Tibial nerve (tissue), 4 donors: ENCODE measurements at places on chromosomes 2 and 18. TPM values are rescaled to one million over a fixed set of nuclear protein-coding genes. Genes with fewer than 3 reads are reported as not detected.

Gene LIMS2
- total RNA-seq, result 86.1 TPM

Gene C18orf54
- 3.3 TPM for total RNA-seq

Gene LINC00305
- total RNA-seq, result not detected

Gene TXNDC2
- total RNA-seq, result not detected

DNA sequence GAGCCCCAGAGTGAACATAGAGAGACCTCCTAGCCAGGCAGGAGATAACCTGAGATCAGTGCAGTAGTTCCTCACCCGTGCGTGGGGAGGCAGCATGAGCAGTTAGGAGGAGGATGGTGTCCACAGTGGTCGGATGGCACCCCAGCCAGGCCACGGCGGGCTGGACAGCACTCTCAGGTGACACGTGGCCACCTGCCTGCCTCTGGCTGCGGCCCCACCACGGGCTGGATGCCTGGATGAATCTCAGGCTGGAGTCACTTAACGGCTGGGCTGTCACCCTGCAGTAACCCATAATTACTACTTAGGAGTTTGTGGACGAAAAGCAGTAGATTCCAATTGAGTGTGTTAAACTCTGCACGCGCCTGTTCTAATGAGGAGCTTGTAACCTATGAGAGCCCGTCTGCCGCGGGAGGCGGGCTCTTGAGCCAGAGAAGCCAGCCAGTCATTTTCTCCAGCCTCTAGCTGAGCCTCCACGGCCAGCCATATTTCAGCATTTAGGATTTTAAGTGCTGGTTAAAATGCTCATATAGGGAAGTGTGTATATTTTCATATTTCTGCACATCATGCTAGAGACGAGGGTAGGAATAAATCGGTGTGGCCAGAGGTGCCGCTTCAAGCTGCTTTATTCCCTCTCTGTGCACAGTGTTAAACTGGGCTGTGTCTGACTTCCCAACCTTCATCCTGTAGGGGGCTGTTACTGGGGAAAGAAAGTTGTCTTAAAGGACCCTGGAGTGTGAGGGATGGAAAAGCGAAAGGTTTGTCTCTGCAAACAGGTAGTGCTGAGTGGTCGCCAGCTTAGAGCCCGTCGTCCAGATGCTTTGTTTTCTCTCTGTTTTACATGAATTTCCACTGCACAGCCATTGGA, 144.0 kb downstream of the GLI2 start:
- DNase-seq, result no peak
- no peaks in the 10 kb centered on the region for H3K4me1 ChIP-seq

DNA sequence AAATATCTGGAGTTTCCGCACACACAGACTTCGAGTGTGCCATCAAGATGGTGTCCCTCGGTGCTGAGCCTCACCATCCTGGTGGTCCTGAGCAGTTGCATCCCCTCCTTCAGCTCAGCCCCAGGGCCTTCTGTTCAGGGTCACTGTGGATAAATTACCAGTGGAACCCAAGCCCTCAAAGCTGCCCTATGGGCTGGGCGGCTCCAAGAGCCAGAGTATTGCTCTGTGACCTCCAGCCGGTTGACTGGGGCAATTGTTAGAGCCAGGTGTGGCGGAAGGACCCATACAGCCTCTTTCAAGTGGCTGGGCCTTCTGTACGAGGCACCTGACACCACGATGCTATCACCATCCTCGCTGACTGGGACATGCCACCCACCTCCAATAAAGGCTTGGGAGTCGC, 215.5 kb downstream of the GBX2 start:
- no peak overlapping the region for H3K27ac ChIP-seq
- H3K4me3 ChIP-seq, result no peak overlapping the region
- H3K36me3 ChIP-seq, result no peaks in the 10 kb centered on the region
- no peaks in the 10 kb centered on the region for H3K27me3 ChIP-seq
- no peak for DNase-seq
- H3K4me1 ChIP-seq, result peaks cover 20% of the 10 kb centered on the region

DNA sequence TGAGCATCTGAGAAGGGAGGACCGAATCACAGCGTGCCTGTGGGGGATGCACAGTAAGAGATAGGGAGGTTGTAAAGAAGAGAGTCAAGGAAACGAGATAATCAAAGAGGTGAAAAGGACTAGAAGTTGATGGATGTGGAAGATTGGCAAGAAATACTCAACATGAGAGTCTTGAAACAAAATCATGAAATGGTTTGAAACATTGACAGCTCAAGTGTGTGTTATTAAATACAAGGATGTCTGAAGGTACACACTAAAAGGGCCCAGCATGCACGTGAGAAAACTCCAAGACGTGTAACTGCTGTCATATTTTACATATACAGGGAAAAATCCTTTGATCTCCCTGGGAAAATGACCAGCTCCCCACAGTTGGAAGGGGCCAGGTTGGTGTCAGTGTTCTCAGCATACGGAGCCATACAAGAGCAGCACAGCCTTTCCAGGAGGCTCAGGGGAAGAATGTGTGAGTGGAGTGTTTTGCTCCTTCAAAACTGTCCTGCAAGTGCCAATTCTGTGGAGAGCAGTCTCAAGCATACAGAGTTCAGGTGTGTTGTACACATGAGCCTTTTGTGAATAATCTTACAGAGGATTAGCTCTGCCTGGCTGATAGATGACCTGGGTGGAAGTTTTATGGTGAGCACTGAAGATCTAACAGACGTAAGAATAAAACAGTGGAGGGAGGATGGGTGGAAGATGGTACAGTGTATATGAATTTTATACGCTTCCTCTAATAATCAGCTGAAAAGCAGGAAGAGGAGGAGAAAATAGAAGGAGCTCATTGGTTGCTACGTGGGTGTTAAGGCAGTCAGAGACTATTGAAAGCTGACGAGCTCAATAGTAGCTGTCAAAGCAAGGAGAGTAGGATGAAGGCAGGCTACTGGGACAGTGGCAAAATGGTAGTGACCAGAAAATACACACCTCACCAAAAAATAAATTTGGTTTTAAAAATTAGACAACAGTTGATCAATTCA, 126.8 kb downstream of the ATP9B start:
- no peaks in the 10 kb centered on the region for H3K27me3 ChIP-seq
- H3K36me3 ChIP-seq, result no peaks in the 10 kb centered on the region
- DNase-seq, result no peak

DNA sequence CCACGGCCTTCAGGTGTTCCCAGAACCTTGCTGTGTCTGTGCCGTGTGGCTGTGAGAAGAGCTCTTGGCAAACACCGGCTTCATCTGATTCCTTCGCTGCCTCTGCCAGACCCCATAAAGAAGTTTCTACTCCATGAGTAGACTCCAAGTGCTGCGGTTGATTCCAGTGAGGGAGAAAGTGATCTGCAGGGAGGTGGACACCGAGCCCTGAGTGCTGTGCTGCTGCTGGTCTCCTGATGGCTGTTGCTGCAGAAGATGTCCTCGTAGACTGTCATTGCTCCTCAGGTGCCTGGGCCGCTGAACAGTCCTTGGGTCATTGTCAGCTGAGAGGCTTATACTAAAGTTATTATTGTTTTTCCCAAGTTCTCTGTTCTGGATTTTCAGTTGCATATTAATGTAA, 19.6 kb downstream of the ASB1 start:
- no peak overlapping the region for H3K27ac ChIP-seq
- no peaks in the 10 kb centered on the region for H3K4me1 ChIP-seq
- peaks cover 9% of the 10 kb centered on the region for H3K36me3 ChIP-seq
- H3K27me3 ChIP-seq, result no peaks in the 10 kb centered on the region

DNA sequence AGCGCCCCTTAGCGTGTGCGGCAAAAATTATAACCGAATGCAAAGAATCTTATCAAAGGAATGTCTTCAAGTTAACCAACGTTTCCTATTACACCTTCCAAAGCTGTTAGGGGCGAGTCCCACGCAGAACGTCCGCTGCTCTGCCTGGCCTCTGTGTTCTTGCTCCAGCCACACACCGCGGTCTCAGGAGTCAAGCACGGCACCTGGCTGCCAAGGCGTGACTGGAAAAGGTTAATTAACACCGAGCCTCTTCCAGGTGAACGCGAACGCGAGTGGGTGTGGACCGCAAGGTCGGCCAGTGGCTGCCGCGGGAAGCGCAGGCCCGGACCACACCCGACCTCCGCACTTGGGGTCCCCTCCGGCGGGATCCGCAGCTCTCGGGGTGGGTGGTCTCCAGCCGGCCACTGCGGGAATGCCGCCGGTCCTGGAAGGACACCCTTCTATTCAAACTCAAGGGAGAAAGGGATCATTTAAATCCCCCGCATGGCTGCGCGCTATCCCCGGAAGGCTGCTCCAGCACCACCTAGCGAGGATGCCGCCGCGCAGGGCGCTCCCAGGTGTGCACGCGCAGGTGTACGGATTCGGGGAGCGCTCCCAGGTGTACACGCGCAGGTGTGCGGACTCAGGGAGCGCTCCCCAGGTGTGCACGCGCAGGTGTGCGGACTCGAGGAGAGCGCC, 830 bp downstream of the CYB5A start:
- no peak for DNase-seq
- H3K36me3 ChIP-seq, result no peaks in the 10 kb centered on the region
- H3K4me1 ChIP-seq, result peaks cover 56% of the 10 kb centered on the region
- H3K4me3 ChIP-seq, result peak overlapping the region; percentile 99

DNA sequence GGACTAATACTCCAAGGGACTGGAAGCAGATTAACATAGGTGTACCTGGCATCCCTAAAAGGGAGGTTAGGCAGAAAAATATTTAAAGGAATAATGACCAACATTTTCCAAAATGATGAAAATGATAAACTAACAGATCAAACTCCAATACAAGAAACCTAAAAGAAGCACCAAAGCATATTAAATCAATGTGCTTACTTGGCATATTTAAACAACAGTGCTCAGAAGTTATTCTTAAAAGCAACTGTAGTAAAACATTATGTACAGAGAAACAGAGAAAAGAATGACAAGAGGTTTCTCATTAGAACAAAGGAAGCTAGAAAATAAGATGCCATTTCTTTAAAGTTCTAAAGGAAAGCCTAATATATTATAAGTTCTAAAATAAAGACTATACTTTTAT, 947.3 kb upstream of the TMEFF2 start:
- H3K27me3 ChIP-seq, result no peaks in the 10 kb centered on the region
- no peak for DNase-seq
- H3K4me3 ChIP-seq, result no peak overlapping the region
- no peaks in the 10 kb centered on the region for H3K4me1 ChIP-seq
- H3K36me3 ChIP-seq, result no peaks in the 10 kb centered on the region

- H3K27me3 ChIP-seq, result no peaks in the 10 kb centered on the region
- no peaks in the 10 kb centered on the region for H3K36me3 ChIP-seq
- H3K27ac ChIP-seq, result peak overlapping the region; percentile 89
These were observed 868 bp downstream of the HSBP1L1 start for GRCh38 chr18:79965119-79965902.

- H3K27ac ChIP-seq, result no peak overlapping the region
- H3K4me1 ChIP-seq, result no peaks in the 10 kb centered on the region
- H3K4me3 ChIP-seq, result no peak overlapping the region
These were observed 12.6 kb downstream of the DNER start for GRCh38 chr2:229701716-229702115.

- H3K4me1 ChIP-seq, result peaks cover 72% of the 10 kb centered on the region
- peaks cover 8% of the 10 kb centered on the region for H3K36me3 ChIP-seq
- no peak overlapping the region for H3K27ac ChIP-seq
- H3K27me3 ChIP-seq, result no peaks in the 10 kb centered on the region
- DNase-seq, result no peak
These were observed 16.2 kb downstream of the CEP68 start for GRCh38 chr2:65072181-65072970.

DNA sequence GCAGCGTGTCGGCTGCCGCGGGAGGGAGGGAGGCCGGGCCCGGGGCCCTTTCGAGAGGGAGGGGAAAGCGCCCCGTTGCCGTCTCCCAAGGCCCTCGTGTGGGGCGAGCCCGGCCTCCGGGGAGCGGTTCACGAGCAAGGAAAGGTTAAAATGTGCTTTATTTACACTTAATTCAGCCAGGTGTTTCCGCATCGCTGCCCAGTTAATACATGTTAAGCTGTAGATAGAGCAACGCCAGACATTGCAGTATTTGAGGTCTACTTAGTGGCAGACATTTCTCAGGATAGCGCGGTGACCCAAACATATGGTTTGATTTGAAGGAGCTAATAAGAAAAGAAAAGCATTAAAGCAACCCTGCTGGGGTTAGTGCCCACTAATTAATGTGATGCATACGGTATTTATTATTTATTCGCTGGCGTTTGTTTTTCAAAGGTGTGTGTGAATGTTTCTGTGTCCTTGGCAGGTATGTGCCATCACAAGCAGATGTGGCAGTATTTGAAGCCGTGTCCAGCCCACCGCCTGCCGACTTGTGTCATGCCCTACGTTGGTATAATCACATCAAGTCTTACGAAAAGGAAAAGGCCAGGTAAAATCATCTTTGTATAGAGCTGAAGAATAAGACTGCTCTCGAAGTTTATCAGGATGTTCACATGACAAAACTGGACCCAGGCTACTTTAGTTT, 571 bp downstream of the EEF1B2 start:
- DNase-seq, result no peak
- H3K27ac ChIP-seq, result peak overlapping the region; percentile 95
- H3K36me3 ChIP-seq, result peaks cover 15% of the 10 kb centered on the region
- peaks cover 21% of the 10 kb centered on the region for H3K4me1 ChIP-seq

GRCh38 chr2:167480232-167480985, 592.1 kb downstream of the XIRP2 start:
- H3K4me3 ChIP-seq, result no peak overlapping the region
- H3K27ac ChIP-seq, result no peak overlapping the region
- no peak for DNase-seq
- H3K27me3 ChIP-seq, result no peaks in the 10 kb centered on the region
- no peaks in the 10 kb centered on the region for H3K36me3 ChIP-seq

DNA sequence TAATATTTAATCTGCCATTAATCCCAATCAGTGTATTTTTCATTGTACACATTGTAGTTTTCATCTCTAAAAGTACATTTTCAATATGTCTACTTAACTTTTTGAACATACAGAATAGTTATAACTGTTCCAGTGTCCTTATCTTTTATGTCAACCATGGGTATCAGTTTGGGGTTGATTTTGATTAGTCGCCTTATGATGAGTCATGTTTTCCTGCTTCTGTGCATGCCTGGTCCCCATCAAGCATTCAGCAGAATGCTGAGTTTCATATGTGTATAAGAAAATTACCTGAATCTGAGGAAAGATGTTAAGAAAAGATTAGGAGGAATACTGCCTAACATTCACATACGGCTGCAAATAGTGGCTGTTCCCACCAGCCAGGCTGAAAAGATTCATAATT, 17.7 kb downstream of the SPDYA start:
- DNase-seq, result no peak
- H3K36me3 ChIP-seq, result no peaks in the 10 kb centered on the region
- H3K27ac ChIP-seq, result no peak overlapping the region
- H3K4me1 ChIP-seq, result no peaks in the 10 kb centered on the region

- DNase-seq, result peak; percentile 35
- no peak overlapping the region for H3K4me3 ChIP-seq
- H3K4me1 ChIP-seq, result peaks cover 8% of the 10 kb centered on the region
These were observed 258.5 kb downstream of the TWIST2 start for GRCh38 chr2:239106314-239106908.

- H3K4me1 ChIP-seq, result no peaks in the 10 kb centered on the region
- H3K4me3 ChIP-seq, result no peak overlapping the region
- no peak overlapping the region for H3K27ac ChIP-seq
- no peaks in the 10 kb centered on the region for H3K36me3 ChIP-seq
These were observed 242.7 kb downstream of the TMEM182 start for GRCh38 chr2:103004426-103004942.
